Globus pallidus (tissue), 1 donor: ENCODE measurements at places on chromosomes 2 and 18.

DNA sequence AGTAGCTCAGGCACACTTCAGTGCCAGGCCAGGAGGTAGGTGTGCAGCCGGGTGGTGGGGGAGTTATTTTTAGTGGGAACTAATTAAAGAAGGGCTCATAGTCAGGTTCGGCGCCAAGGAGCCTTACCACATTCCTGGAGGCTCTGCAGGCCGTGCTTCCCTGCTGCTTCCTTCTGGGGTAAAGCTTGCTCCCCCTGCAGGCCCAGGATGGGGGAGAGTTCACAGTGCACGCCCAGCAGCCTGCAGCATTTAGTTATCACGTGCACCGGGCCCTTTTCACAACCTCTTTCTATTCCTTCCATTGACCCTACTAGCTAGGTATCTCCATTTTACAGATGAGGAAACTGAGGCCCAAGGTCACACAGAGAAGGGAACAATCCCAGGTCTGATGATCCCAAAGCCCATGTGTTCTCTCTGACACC, 2.5 kb downstream of the KCNF1 start:
- DNase-seq: no peak

DNA sequence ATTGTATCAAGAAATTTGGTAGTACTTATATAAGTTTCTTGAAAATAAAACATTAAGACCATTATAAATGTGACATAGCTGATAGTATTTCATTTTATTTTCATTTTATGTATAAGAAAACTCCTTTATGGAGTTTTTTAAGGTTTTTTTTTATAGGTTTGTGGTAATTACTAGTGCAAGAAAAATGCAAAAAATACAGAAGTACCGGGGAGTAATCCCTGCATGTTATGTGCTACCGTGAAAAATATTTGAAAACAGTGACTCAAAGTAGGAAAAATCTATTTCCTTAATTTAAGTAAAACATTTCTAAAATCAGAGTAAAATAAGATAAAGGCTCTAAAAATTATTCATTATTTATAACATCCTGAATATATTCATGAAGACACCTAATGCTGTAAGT, 21.6 kb downstream of the ZSWIM2 start:
- DNase-seq: no peak

GRCh38 chr18:8657050-8657820, 48.0 kb downstream of the RAB12 start:
- no peak for DNase-seq

- no peak for DNase-seq
These were observed 28.8 kb downstream of the PKDCC start for GRCh38 chr2:42076357-42077225.

GRCh38 chr2:37827911-37828511, 97.1 kb upstream of the RMDN2 start:
- DNase-seq: no peak

DNA sequence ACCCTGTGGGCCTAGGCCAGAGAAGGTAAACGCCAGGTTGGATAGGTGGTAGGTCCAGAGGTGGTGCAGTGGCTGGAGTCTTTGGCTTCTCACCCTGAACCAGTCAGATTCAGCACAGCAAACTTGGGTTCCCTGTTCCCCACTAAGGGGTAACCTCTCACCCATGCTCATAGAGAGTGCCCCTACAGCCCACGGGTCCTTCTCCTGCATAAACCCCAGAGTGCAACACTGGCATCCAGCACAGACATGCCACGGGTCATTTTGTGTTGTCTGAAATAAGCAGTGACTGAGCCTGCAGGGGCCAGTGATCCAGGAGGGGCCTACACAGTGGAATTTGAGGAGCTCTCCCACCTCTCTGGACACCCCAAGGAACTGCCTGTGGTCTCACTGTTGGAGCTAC, 40.5 kb upstream of the ATP6V1B1 start:
- DNase-seq: no peak

GRCh38 chr2:9914384-9915065, 37.0 kb upstream of the GRHL1 start:
- DNase-seq: no peak
